ENCODE measurements at places on chromosomes 4 and X.
A peak's percentile ranks its signal among the peaks of the same experiment; 100 is the strongest.

DNA sequence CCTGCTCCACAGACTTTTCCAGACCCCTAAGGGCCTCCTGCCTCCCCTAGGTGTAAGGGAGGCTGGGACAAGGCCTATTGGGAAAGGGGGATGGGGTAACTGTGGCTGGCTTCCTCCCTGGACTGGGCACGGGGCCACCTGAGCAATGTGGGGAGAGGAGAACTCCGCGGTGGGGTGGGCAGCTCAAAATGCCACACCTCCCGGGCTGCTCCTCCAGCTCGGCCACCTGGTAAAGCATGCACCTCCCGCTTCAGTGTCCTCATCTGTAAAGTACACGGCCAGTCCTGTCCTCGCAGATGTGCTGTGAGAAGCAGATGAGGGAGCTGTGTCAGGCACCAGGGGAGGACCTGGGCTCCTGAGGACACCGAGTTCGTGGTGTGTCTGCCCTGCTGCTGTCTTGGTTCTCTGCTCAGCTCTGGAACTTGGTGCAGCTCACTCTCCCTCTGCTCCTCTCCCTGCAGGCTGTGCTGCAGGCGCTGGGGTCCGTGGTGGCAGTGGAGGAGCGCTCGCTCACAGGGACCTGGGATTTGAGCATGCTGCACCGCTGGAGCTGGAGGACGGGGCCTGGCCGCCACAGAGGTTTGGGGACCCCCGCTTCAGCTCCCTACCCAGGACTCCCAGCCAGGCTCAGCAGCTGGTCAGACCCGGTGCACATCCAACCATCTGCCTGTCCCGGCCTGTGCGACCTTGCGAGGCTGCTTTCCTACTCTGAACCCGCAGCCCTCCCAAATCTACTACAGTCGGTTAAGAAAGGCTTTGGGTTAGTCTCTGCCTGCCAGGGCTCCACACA is 20.8 kb upstream of the MRFAP1 start:
- no peak for DNase-seq

- no peak for DNase-seq
These were observed 83.0 kb upstream of the ADRA2C start for GRCh38 chr4:3683077-3683743.

DNA sequence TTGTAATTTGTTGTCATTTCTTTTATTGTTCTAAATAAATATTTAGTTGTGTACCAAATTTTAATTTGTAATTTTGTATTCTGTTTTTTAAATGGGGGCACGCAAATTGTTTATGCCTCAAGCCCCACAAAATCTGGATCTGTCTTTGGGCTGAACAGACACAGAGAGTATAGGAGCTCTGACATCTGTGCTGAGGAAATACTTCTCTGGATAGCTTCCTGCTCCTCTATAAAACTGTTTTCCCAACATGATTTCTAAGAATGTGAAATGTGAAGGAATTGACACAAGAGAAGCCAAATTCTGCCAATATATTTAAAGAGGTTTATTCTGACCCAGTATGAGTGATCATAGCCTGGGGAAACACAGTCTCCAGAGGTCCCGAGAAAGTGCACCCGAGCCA is 93.0 kb downstream of the IL13RA2 start:
- DNase-seq = no peak

GRCh38 chrX:153690466-153690865 is 2.7 kb downstream of the SLC6A8 start:
- DNase-seq = no peak

GRCh38 chr4:80566203-80566872 is 230.8 kb downstream of the CFAP299 start:
- no peak for DNase-seq

DNA sequence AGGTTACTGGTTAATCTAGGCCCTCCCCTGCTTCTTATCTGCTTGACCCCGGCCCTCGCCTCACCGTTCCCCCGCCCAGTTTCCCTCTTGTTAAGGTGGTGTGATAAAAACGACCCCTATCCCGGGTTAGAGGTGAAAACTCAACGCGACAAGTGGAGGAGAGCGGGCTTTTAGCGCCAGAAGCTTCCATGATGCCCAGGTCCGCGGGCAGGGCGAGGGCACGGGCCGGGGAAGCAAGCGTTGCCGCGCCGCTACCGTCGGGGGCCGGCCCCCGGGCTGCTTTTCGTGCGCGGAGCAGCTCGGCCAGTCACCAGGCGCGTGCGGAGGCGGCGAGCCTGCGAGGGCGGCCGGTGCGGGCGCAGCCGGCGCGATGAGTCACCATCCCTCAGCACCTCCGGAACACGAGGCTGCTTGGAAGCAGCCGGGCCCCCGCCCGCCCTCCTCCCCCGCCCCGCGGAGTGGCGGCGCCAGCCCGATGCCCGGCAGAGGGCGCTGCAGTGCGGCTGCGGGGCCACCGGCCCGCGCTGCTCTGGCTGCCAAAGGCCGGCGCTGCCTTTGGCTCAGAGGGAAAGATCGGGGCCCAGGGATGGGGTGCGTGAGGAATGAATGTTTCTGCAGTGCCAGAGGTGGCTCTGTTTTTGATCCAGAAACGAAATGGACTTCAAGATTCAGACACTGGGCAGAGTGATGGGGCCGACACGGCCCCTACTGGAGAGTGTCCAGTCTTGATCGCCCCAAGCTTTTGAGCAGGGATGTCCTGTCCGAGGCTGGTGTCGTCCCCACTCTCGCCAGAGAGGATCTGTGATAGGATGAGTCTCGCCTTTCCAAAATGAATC is 107.8 kb downstream of the NHSL2 start:
- DNase-seq = peak; percentile 88

GRCh38 chr4:115171220-115171619 is 57.8 kb upstream of the NDST4 start:
- DNase-seq = no peak

- no peak for DNase-seq
These were observed 261.1 kb upstream of the GATB start for GRCh38 chr4:152021788-152022438.

- DNase-seq = peak; percentile 53
These were observed 877 bp downstream of the GPRASP1 start for GRCh38 chrX:102652031-102652688.

DNA sequence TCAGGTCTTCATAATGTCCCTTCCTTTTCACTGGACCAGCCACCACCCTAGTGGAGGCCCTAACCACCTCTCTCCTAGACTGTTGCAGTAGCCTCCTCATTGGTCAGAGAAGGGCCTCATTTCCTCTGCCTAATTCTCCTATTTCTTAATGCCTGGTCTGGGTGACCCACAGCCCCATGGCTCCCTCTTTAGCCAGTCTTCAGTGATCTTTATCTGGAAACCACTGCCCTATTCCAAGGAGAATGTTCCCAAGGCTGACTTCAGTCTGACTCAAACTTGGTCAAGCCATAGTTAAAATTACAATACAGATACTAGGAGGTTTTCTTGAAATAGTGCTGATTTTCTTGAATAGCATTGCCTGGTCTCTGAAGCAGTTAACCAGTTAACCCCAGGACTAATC is 53.6 kb upstream of the PRPS1 start:
- peak; percentile 16 for DNase-seq

- no peak for DNase-seq
These were observed 353.8 kb upstream of the HAND2 start for GRCh38 chr4:173883821-173884220.

- DNase-seq = peak; percentile 33
These were observed 38.8 kb downstream of the GAB1 start for GRCh38 chr4:143375326-143376073.

DNA sequence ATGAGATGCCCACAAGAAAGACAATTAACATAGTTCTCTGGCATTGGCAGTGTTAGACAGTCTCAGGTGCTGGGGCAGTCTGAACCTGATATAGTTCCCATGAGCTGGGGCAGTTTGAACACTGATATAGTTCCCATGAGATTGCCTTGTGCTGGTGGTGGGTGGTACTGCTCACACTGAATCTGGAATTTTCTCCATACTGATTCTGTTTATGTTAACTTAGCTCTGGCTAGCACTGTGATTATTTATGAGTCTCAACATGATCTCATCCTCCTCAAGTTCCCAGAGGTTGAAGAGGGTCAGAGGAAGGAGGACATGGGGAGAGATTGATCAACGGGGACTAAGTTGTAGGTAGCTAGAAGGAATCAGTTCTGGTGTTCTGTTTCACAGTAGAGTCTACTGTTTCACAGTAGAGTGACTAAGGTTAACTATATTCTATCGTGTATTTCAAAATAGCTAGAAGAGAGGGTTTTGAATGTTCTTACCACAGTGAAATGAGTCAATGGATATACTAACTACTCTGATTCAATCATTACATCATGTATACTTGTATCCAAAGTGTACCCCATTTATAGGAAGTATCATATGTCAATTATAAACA is 379.9 kb downstream of the ADAM29 start:
- peak; percentile 11 for DNase-seq

DNA sequence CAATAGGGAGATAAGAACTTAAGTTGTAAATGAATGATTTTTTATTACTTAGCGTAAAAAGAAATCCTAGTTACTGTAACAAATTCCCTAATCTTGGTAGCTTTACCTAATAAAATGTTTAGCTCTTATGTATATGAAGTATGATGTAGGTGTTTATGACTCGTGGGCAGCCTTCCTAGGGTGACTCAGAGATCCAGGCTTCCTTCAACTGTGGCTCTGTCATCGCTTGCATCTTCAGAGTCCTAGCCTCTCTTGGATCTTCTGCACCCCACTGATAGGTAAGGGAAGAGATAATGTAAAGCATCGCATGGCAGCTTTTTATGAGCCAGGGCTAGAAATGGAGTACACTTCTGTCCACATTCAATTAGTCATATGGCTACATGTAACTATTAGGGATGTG is 165.6 kb upstream of the GLRA2 start:
- DNase-seq = no peak

GRCh38 chrX:75303795-75304194 is 29.9 kb downstream of the UPRT start:
- DNase-seq = peak; percentile 87

- DNase-seq = peak; percentile 60
These were observed at the start of gene ARMCX4 for GRCh38 chrX:101485212-101485949. Gene ARMCX4, plus strand, starts transcription at chrX:101485456. Its CDS starts 3,134 bp downstream, at chrX:101488590.

- DNase-seq = no peak
These were observed 24.8 kb downstream of the EVC2 start for GRCh38 chr4:5683566-5683965.

- peak; percentile 60 for DNase-seq
These were observed 74.5 kb upstream of the BOD1L1 start for GRCh38 chr4:13701937-13702446.

DNA sequence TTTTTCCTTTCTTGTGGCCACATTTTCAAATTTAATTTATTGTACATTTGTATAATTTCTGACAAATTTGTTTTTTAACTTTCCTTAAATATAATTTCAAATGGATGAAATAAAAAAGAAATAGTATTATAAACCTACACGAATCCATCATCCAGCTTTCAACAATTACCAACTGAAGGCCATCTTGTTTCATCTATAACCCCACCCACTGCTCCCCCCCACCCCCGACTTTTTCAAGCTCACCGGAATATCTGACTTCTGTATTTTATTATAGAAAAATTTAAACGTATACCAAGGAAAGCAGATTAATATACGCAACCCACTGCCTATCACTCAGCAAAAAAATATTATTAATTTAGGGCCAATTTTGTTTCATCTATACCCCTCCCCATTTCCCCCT is 1.1 kb downstream of the MORF4L2 start:
- no peak for DNase-seq

GRCh38 chr4:81963015-81963762 is 410.6 kb downstream of the HNRNPD start:
- no peak for DNase-seq

- DNase-seq = no peak
These were observed 154.7 kb downstream of the RAB28 start for GRCh38 chr4:13329340-13329850.

DNA sequence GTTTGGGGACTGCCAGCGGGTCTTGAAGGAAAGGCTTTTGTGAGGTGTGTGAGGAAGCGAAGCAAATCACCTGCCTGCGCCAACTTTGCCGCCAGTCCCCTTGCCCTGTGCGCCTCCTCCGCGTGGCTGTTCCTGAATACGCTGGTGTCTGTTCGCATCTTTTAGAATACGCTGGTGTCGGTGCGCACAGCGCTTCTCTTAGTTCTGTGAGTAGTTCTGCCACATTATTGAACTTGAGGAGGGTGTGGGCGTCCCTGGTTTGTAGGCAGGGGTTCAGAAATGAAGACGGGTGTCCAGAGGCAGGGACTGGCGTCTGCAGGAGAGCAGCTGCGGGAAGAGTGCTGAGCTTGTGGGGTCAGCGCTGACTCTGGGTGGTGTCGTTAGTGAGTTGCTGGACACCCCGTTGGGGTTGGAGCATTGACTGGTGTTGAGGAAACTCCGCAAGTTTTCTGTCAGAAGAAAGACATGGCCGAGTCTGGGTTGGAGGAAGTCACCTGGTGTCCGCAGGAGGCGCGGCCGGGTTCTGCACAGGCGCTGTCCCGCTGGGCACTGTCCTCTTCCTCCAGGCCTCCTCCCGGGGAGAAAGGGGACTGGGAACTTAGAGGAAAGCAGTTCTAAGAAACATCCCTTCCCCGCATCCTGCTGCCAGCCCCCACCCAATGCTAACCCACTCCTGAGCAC is 930 bp downstream of the ZNF718 start:
- DNase-seq = peak; percentile 16

DNA sequence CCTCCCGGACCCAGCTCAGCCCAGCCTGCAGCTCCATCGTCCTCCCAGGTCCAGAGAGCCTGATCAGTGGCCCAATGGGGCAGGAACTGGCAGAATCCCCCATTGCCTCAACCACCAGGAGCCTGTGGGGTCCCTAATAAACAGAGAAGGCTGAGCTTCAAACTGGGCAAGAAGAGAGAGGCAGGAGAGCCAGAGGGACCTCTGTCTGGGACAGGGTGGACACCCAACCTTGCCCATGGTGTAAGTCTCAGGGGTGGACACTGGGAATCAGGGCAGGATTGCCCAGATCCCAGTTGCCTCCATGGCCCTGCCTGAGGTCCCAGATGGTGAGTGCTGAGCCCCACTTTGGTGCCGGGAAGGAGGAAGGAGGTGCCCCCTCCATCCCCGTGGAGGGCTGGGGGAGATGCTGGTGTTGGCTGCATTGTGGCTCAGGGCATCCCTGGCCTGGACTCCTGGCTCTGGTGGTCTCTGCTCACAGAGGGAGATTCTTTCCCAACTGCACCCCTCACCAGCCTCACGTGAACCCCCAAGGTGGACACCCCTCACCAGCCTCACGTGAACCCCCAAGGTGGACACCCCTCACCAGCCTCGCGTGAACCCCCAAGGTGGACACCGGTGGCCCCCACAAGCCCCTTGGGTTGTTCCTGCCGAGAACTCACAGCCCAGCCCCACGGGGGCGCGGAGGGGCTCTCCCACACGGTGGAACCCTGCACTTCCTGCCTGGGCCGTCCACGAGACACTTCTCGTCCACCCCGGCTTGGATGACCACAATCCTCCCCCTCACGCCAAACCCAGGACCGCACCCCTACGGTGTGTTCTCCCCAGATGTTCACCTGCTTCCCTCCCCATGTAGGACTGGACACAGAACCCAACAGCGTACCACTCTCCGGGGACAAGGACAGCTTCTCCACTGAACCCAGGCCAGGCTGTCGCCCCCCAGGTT is 5.4 kb downstream of the CPLX1 start:
- no peak for DNase-seq

DNA sequence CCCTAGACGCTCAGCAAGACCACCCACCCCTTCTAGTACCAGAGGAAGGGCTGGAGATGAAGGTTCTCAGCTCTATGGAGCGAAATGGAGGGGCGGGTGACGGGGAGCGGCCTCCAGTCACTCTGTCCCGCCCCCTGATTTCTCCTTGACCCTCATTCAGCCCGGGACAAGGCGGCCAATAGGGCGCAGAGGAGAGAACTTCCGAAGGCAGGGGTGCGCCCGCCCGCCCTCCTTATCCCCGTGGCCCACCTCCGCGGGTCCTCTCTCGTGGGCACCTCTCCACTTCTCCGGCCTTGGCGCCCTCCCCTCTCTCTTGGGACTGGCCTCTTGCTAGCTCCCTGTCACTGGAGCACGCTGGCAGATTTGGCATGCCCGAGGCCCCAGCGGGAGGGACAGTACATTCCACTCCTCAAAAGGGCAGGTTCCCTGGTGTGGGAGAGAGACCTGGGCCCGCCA is 1.1 kb upstream of the SEPTIN6 start:
- DNase-seq = no peak
